ENCODE measurements at places on chromosomes 3 and 15.
A peak's percentile ranks its signal among the peaks of the same experiment; 100 is the strongest.

- no peak for DNase-seq
These were observed 38.4 kb upstream of the SLC25A36 start for GRCh38 chr3:140903196-140903595.

DNA sequence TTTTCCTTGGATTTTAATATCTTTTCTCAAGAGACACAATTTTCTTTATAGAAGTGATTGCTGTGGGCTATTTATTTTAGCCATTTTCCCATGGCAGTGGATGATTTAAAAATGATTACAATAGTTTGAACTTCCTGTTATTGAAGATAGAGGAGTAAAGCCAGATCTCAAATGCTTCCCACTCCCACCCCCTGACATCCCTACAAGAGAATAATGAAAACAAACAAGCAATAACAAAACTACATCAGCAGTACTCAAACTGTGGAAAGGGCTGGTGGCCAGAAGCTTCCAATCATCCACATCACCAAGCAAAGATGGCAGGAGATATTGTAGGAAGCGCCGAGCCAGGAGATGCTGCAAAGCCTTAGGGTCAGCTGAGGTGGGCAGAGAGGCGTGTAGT, 831.1 kb upstream of the NR2F2 start:
- DNase-seq, result no peak

DNA sequence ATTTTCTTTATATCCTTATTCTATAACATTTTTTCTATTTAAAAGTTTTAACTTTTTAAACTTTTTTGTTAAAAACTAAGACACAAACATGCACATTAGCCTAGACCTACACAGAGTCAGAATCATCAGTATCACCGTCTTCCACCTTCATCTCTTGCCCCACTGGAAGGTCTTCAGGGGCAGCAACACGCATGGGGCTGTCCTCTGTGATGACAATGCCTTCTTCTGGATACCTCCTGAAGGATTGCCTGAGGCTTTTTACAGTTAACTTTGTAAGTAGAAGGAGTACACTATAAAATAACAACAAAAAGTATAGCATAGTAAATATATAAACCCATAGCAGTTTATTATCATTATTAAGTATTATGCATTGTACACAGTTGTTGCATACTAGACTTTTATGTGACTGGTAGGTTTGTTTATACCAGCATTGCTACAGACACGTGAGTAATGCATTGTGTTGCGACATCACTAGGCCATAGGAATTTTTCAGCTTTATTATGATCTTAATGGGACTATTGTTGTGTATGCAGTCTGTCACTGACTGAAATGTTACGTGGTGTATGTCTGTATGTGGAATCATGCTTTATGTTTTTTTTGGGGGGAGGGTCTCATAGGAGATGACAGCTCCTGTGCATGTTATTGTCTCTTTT, 18.2 kb downstream of the ATP1B3 start:
- no peak for DNase-seq

GRCh38 chr3:103554451-103554850, 1119.6 kb downstream of the ZPLD1 start:
- no peak for DNase-seq

- peak; percentile 50 for DNase-seq
These were observed 559 bp downstream of the PKM start for GRCh38 chr15:72230197-72231065.

- DNase-seq, result no peak
These were observed 13.7 kb downstream of the C15orf39 start for GRCh38 chr15:75215107-75216004.

DNA sequence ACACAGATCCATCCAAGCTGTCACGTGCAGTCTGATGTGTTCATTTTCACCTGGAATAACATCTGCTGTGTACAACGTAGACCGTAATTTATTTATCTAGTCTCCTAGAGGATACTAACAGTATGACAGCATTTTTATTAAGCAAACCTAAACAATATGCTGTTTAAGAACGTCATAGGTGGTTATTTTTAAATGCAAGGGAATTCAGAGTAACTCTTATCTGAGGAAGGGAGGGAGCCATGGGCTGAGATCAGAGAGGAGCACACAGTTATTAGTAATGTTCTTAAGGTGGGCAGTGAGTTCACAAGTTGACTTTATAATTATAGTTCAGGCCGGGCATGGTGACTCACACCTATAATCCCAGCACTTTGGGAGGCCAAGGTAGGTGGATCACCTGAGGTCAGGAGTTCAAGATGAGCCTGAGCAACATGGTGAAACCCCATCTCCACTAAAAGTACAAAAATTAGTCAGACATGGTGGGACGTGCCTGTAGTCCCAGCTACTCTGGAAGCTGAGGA, 193.6 kb downstream of the UACA start:
- DNase-seq, result no peak

- DNase-seq, result no peak
These were observed 73.4 kb downstream of the FAM174B start for GRCh38 chr15:92582206-92582605.

DNA sequence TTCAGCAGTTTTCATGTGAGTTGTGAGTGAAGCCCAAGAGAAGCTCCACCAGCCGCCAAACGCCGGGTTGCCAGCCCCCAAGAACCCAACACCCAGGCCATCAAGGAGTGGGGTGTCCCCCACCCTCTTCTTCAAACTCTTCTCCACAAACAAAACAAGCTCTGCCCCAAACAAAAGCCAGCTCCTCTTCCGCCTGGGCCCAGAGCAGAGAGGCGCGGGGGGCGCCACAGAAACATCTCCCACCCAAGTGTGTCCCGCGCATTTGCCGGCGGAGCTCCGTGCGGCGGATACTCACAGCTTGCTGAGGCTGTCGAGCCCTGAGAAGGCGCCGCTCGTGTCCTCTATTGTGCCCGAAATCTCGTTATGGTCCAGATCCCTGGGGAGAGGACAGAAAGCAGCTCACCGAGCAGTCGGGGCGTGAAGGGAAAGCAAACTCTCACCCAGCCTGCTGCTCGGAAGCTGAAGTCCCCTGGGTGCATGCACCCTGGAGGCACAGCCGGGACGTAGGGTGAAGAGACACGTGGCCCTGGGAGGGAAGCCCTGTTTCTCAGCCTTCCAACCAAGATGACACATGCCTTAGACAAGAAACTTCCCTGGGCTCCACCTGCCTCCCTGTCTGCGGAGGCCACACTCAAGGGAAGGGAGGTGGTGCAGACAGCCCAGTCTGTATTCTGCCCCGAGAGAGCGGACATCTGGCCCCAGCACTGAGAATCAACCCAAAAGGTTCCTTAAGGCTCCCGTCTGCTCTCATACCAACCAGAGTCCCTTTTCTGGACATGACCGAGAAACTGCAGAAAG, 95.7 kb downstream of the LRIG1 start:
- no peak for DNase-seq

GRCh38 chr3:17372362-17373210, 369.8 kb downstream of the TBC1D5 start:
- no peak for DNase-seq

DNA sequence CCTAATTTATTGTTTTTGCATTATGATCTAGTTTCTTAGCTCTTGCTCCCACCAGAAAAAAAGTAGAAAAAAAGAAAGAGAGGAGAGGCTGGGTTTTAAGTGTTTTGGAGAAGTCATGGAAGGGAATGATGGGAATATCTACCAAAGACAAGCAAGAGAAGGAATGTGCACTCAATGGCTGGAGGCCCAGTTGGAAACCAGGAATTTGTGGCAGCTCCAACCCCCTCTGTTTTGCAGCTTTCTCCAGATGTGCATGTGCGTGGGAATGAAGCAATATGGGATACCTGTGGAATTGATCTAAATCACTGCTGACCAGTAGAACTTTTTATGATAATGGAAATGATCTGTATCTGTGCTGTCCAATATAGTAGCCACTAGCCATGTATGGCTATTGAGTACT, 27.1 kb downstream of the EIF2AK4 start:
- no peak for DNase-seq

GRCh38 chr3:108297647-108298046, 1.3 kb downstream of the HHLA2 start:
- DNase-seq, result no peak

DNA sequence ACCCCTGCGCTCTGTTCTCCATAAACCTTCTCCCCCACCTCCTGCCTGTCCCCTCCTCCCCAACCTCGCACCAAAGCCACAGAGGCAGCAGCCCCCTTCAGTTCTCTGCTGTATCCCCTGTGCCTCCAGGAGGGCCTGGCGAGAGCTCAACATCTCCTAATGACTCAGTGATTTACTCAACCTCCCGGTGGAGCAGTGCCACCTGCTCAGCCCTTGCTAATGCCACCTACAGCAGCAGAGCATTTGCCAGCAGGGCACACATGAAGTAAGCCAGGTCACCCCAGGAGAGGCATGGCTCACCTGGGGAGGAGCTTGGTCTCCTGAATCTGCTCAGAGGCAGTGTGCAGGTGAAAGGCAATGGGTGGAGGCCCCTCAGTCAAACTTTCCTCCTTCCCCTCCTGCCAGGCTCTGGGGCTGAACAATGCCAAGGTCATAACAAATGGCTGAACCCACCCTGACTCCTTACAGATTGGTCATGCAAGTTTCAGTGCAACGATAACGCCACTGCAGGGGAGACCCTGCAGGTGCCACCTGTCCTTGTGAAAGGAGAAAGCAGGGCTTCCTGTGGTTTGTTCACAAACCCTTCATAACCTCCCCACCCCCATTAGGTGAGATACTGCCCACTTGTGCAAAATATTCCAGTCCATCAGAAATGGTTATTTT, 19.8 kb downstream of the TRPM1 start:
- no peak for DNase-seq

DNA sequence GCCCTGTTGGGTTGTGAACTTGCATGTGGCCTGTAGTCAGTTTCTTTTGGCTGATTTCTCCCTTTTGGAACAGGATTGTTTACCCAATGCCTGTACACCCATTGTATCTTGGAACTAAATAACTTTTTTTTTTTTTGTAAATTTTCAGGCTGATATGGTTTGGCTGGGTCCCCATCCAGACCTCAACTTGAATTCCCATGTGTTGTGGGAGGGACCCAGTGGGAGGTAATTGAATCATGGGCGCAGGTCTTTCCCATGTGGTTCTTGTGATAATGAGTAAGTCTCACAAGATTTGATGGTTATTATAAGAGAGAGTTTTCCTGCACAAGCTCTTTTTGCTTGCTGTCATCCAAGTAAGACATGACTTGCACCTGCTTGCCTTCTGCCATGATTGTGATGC, 253.8 kb upstream of the GBE1 start:
- DNase-seq, result no peak

Data from activated gamma-delta T cell treated with Interleukin-2 at 50 U/mL for 16 hours (primary cell).